Panc1 (cell line): ENCODE measurements at places on chromosomes 4 and X. TPM values are rescaled to one million over a fixed set of nuclear protein-coding genes. Genes with fewer than 3 reads are reported as not detected.

SRPX2 gene
- 1.2 TPM for total RNA-seq

CDKL2 gene
- total RNA-seq = 5.7 TPM

ANAPC10 gene
- 10.5 TPM for total RNA-seq

SOD3 gene
- total RNA-seq = 1.0 TPM

CLTRN gene
- 0.10 TPM for total RNA-seq

NAP1L3 gene
- 0.49 TPM for total RNA-seq

TEX13B gene
- not detected for total RNA-seq

CD38 gene
- 0.15 TPM for total RNA-seq

DMRTC1 gene
- 0.31 TPM for total RNA-seq

RTL9 gene
- not detected for total RNA-seq

MAGIX gene
- 3.8 TPM for total RNA-seq

PHOX2B gene
- total RNA-seq = not detected

ATP2B3 gene
- 0.21 TPM for total RNA-seq

STAP1 gene
- not detected for total RNA-seq

ALB gene
- total RNA-seq = 21.3 TPM

PASD1 gene
- not detected for total RNA-seq

VCX3B gene
- not detected for total RNA-seq

GYG2 gene
- 0.85 TPM for total RNA-seq

C4orf50 gene
- under 0.01 TPM for total RNA-seq

SUPT20HL1 gene
- total RNA-seq = not detected

NHSL2 gene
- 0.36 TPM for total RNA-seq

C4orf51 gene
- total RNA-seq = not detected

EXOC1L gene
- not detected for total RNA-seq

AFM gene
- not detected for total RNA-seq

FAM200B gene
- total RNA-seq = 15.2 TPM

ADH7 gene
- not detected for total RNA-seq

SMIM31 gene
- not detected for total RNA-seq

MAGEA8 gene
- total RNA-seq = not detected

SOWAHB gene
- total RNA-seq = 4.0 TPM

TENM3 gene
- 0.95 TPM for total RNA-seq

FRMD7 gene
- total RNA-seq = not detected

TRIM2 gene
- total RNA-seq = 18.9 TPM

SYN1 gene
- 1.0 TPM for total RNA-seq

OSTC gene
- total RNA-seq = 57.8 TPM

PCSK1N gene
- total RNA-seq = 17.8 TPM

SCRG1 gene
- not detected for total RNA-seq

CDX4 gene
- total RNA-seq = not detected

FAM47A gene
- total RNA-seq = not detected

FAM9B gene
- total RNA-seq = not detected

SGMS2 gene
- total RNA-seq = 15.6 TPM

IGFBP7 gene
- total RNA-seq = 9.5 TPM

CENPE gene
- 25.2 TPM for total RNA-seq

MOB1B gene
- 20.1 TPM for total RNA-seq

C4orf33 gene
- total RNA-seq = 11.4 TPM

HMGN5 gene
- 1.5 TPM for total RNA-seq

AREG gene
- 0.54 TPM for total RNA-seq

IBSP gene
- total RNA-seq = not detected

COL25A1 gene
- not detected for total RNA-seq

TMEM150C gene
- total RNA-seq = 1.8 TPM
